IPS-NIHi11 (cell line): ENCODE measurements at places on chromosomes 13 and 19.

DNA sequence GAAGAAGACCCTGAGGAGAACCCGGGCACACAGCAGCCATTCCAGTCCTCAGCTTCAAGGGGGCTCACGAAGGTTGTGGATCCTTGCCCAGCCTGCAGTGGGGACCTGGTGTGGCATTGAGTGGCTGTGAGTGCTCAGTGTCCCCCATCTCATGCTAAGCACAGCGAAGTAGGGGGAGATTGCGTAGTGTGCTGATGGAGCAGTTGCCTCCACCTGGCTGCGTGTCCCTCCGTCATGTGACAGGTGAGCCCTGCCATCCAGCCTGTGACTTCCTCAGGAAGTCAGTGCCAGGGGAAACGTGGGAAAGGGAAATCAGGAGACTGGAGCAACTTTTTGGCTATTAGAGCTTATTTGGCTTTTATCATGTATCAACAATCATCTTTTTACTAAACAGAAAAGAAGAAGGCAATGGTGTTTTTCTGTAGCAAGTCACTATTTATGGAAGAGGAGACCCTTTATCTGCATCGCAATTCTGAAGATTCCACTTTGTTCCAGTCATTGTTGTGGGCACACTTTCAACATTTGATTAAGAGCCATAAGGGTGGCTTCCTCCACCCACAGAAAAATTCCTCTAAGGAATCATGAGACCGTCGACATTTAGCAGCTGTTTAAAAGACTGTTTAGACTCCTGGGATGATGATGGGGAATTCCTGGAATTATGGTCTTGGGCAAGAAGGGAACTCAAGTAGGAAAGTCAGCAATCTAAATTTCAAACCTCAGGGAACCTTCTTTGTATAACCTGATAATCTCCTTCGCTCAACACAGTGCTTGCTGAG lies 126.8 kb upstream of the SPATA13 start:
- DNase-seq = no peak

- DNase-seq = no peak
Measured at GRCh38 chr13:44294876-44295275, 78.7 kb upstream of the SERP2 start.

GRCh38 chr19:33063356-33063752 lies 1.3 kb downstream of the RHPN2 start:
- DNase-seq = no peak

GRCh38 chr19:38661136-38661535 lies 13.7 kb downstream of the ACTN4 start:
- DNase-seq = no peak

DNA sequence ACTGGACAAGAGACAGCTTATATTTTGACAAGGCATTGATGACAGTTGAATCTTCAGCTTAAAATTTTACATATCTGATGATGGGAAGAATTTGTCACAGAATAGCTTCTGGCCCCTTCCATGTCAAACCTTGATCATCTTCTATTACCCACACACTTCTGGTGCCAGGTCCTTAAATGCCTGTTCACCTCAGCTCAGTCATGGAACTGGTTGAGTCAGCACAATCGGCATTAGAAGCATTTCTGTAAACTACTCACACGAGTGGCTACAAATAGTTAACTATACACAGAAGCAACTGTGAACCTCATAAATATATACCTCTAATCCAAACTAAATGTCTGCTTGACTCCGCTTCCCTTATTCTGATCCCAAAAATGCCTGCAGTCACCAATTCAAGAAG lies 161.2 kb downstream of the FOXO1 start:
- DNase-seq = no peak

GRCh38 chr13:41501281-41501680 lies 43.9 kb downstream of the RGCC start:
- no peak for DNase-seq

DNA sequence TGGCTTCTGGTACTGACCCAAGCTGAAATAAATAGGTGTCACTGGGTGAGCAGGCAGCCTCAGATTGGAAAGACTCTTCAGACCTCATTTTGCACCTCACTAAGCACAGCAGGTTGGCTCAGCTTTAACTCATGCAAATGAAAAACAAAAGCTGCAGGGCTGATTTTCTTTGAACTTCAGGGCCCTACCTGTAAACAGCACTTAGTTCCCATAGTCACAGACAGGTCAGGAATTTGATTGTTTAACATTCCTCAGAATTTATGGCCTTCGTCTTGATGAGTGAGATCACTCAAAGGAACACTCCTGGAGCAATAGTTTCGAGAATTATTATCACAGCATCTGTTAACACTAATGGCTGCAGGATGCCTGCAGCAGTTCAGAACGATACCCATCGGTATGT lies 718.5 kb downstream of the EFNB2 start:
- DNase-seq = peak; percentile 54

DNA sequence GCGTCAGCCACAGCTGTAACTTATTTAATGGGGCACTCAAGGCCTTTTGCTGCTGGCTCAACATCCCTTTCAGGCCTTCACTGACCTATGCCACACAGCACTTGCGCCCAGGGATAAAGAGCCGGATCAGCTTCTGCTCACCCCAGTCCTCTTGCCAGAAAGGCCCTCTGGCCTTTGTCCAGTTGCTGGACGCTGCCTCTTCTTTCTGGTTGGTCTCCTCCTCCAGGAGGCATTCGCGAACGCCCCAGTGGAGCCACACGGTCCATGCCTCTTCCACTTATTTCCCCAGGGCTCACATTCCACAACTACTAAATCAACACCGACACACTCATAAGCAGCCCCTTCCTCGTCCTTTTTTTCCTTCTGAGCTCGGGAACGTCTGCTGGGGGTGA lies 3.7 kb upstream of the ZNF329 start:
- DNase-seq = no peak
